Hypothalamus (tissue), 51 donors: ENCODE measurements at places on chromosomes 1 and 21.
A peak's percentile ranks its signal among the peaks of the same experiment; 100 is the strongest.

DNA sequence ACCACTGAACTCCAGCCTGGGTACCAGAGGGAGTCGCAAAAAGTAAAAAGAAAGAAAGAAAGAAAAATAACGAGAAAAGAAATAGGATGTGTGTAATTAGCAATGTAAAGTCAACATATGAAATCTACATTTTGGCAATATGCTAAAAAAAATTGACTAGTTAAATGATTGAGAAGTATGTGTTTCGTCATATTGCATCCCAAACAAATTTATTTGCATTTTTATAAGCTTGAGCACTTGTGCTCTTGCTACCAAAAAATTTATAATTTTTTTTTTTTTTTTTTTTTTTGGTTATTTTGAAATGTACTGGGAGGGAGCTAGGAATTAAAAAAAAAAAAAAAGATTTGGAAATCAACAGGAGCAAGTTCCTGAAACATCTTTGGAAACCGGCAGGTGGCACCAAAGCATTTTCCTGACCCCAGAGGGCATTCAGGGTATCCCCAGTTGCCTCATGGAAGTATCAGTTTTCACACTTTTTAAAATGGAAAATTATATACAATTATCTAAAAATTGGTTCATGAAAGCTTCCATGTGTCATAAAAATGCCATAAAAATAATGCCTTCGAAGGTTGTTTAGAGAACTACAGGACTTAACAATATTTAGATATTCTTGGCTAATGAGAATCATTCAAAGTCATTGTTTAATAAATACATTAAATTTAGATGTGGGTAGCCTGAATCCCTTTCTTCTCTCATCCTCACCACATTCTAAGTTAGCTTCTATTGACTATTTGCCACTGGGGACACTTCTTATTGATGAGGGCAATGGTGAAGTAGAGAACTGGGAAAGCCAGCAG, 4.8 kb upstream of the HEATR1 start:
- DNase-seq, result no peak

DNA sequence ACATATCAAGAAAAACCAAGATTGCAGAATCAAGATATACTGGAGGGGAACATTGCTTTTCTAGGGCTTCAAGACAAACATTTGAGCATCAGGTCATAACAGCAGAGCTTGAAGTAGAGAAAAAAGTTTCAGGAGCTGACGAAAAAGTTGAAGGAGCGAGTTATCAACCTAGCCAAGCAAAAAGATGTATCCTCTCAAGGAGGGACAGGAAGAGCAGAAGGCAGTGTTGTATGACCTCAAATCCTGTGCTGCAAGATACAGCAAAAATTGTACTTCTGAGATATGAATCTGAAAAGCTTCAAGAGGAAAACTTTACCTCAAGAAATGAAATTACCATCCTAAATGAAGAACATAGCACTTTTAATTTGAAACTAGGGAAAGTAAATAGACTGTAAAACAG, 153.1 kb downstream of the AK5 start:
- DNase-seq, result no peak

DNA sequence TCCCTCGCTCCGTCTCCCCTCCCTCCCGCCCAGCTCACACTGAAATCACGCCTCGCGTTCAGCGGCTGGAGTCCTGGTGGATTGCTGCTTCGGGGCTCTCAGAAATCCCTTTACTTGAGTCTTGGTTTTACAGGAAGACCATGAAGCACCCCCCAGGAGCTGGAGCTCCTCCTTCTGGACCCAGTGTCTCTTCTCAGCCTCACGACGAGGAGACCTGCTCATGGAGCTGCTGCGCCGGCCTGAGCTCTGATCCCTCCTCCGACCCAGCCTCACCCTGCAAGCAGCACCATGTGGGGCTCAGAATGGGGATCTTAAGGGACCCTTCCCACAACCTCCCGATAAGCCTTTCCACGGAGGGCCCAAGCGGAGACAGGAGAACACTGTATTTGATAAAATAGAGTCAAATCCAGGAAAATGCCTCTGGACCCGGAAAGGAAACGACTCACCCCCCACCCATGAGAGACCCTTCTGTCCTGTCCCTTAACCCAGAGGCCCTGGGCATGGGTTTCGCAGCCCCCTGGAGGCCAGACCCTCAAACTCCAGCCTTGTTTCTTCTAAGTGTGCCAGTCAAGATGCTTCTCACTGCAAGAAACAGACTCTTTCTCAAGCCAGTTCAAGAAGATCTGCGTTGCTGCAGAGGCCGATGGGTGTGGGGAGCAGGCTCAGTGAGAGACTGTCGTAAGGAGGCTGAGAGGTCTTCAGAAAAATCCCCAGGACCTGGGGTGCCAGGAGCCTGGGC, 26.1 kb downstream of the PDE9A start:
- DNase-seq, result no peak

- no peak for DNase-seq
Observed at GRCh38 chr1:29259802-29260441, 23.6 kb downstream of the PTPRU start.

DNA sequence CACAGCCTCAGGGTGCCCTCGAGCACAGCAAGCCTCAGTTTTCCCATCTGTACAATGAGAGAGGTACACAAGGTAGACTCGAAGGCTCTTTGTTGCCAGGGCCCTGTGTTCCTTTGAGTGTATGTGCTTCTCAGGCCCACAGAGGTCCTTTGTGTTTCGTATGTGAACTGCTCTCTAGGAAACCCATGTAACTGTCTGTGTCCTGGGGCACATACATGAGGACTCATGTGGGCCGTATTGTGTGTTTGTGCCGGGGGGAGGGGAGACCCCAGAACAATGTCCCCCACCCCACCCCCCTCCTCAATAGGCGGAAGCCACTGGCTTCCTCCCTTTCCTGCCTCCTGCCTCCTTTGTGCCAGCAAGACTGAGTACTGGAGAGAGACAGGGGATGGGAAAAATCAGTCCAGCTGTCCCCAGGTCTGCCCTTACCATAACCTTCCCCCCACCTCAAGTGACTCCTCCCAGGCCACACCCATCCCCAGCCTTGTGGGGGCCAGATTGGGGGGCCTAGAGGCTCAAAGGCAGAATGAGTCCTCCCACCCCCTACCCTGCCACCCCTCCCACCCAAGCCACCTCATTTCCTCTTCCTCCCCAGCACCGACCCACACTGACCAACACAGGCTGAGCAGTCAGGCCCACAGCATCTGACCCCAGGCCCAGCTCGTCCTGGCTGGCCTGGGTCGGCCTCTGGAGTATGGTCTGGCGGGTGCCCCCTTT, at the start of gene TIE1:
Gene TIE1, plus strand, starts transcription at position 605 of the 717 bp plus-strand sequence. Its CDS starts 90 bp downstream, at position 695.
- no peak for DNase-seq

- no peak for DNase-seq
Observed at GRCh38 chr1:31936981-31937299, 1.2 kb downstream of the PTP4A2 start.

DNA sequence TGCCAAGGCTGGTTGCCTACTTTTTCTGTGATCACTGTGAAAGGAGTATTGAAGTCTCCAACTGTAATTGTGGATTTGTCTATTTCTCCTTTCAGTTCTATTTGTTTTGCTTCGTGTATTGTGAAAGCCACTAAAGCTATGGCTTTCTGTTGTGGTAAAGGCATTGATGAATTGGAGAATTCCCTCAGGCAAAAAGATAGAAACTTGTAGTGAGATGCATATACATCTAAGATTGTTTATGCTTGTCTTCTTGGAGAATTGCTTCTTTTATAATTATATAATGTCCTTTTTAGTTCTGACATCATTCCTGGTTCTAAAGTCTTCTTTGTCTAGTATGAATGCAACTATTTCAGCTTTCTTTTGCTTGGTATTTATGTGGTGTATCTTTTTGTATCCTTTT, 36.8 kb downstream of the SWT1 start:
- no peak for DNase-seq

- no peak for DNase-seq
Observed at GRCh38 chr1:68506386-68506785, 9.5 kb upstream of the DEPDC1 start.

- no peak for DNase-seq
Observed at GRCh38 chr1:102241431-102242338, 245.0 kb upstream of the OLFM3 start.

- no peak for DNase-seq
Observed at GRCh38 chr1:206898089-206898914, 1.1 kb downstream of the IL24 start.

DNA sequence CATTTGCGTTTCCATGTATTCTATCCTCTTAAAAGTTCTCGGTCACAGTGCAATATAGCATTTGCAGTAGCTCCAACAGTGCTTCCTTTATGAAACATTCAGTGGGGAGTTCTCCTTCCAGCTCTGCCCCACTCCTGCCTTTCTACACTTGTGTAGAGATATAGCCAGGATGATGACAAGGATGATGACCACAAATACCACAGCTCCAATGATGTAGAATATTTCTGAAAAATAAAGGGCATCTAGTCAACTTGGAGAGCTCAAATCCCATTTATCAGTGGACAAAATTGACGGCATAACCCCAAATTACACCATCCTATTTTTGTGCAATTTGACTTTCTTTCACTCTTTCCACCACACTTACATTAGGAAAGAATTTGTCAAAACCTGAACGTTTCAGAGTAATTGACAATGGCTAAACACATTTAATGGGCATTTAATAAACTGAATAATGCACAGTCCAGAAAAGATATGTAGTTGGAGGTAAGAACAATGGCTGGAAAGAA, 11.1 kb downstream of the F3 start:
- no peak for DNase-seq

GRCh38 chr1:36961062-36961615, 73.2 kb downstream of the GRIK3 start:
- DNase-seq, result no peak

- DNase-seq, result no peak
Observed at GRCh38 chr1:47205918-47206317, 16.1 kb upstream of the PDZK1IP1 start.

- DNase-seq, result no peak
Observed at GRCh38 chr1:232599178-232600041, 30.5 kb downstream of the SIPA1L2 start.

- DNase-seq, result no peak
Observed at GRCh38 chr1:181768930-181769280, 285.6 kb downstream of the CACNA1E start.

GRCh38 chr1:98344731-98345130, 316.8 kb upstream of the SNX7 start:
- no peak for DNase-seq

DNA sequence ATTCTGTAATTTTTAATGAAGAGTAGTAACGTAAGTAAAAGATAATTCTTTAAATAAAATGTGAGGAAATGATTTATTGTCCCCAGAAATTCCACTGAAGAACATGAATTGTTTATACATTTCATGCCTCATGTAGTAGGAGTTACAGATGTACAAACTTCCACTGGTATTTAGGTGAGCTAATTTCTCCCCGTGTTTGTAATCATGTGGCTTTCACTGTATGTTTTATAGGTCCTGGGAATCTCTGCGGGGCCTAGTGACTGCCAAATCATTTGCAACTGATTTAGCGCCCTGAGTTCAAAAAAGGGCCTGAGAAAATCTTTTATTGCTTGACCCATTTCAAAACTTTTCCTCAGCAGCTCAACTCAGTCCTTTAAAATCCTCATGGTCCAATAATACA, 30.5 kb upstream of the FASLG start:
- DNase-seq, result no peak

GRCh38 chr1:116911779-116912469, 2.2 kb downstream of the PTGFRN start:
- DNase-seq, result no peak

DNA sequence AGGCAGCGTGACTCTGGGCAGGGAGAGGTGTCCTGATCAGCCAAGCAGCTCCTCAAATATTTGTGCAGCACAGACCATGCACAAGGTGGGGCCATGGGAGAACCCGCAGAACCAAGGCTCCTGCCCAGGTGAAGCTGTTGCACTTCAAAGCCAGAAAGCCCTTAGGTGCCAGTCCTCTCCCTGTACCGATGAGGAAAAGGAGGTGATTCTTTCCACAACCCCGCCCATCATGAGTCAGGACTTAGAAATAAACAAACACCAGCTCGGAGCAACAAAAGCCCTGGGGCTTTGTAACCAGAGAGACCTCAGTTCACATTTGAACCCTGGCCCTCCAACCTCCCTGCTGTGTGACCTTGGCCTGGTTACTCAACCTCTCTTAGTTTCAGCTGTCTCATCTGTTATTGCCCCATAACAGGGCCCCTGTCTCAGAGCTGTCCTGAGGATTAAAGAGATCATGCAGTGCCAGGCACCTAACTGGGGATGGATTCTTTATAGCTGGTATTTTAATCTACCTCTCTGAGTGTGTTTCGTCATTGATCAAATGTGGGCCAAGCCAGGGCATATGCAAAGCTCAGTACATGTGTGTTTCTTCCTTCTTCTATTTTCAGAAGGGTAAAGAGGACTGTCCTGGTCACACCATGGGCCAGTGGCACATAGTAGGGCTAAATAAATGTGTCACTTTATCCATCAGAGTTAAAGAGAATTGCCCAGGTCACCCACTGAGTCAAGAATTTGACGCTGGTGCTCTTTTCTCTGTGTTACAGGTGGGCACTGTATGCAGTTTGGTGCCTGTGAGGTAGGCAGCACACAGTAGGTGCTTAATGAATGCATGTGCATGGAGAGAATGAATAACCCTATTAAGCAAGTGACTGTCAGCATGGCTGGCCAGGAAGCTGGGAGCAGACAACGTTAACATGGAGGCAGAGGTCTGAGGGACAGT, 1.4 kb downstream of the LDLRAD1 start:
- DNase-seq, result no peak

GRCh38 chr1:183461350-183461749, 10.9 kb upstream of the SMG7 start:
- DNase-seq, result no peak

GRCh38 chr21:36347278-36347961, 27.4 kb downstream of the MORC3 start:
- DNase-seq, result no peak

- no peak for DNase-seq
Observed at GRCh38 chr21:34834852-34835501, 166.2 kb downstream of the CLIC6 start.

GRCh38 chr1:154014154-154014907, 23.8 kb downstream of the RPS27 start:
- DNase-seq, result no peak

DNA sequence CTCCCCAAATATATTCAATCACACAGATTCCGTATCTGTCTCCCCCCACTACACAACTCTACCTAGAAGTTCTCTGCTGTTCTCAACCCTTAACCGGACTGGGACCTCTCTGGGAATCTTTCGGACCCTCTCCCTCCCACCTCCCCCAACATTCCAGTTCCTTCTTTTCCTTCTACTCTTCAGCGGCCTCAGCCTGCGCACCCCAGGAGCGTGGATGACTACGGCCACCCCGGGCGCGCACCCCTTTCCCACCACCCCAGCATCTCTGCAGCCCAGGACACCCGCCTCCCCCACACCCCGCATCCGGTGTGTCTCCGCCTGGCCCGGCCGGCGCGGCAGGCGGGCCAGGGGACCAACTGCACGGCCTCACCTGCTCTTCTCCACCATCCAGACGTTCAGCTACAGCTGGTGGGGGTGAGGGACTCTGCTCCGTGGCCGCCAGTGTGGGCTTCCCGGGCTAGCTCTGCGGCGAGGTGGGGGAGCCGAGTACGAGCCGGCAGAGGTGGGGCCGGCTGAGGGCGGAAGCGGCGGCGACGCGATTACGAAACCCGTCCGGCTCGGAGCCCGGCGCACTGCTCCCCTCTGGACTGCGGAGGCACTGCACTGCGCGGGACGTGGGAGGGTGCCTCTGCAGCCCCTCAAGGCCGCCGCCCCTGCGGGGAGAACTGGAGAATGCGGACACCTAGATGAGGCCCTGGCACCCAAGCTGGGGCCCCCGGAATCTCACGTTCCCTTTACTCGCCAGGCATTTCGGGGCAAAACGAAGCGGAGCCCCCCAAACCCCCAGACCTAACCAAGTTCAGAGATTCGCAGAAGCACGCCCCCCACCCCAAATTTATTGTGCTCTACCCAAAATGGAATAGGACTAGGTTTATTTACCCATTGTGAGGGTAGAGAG, at the start of gene CDC42SE1:
Gene CDC42SE1, minus strand, starts transcription at position 514 of the 898 bp plus-strand sequence. CDS start 3,892 bp downstream, outside the sequence.
- peak; percentile 92 for DNase-seq
